Occipital lobe (tissue), 3 donors: ENCODE measurements at places on chromosomes 4 and X. TPM values are rescaled to one million over a fixed set of nuclear protein-coding genes. Genes with fewer than 3 reads are reported as not detected.

The GLOD5 gene
- total RNA-seq = not detected

The TLR8 gene
- total RNA-seq = 0.47 TPM

The PNCK gene
- total RNA-seq = 27.5 TPM

The HGFAC gene
- 1.2 TPM for total RNA-seq

The RPS6KA6 gene
- 26.8 TPM for total RNA-seq

The DDIT4L gene
- 0.16 TPM for total RNA-seq

The GAGE2A gene
- not detected for total RNA-seq

The PPP2R2C gene
- 44.1 TPM for total RNA-seq

The VMA21 gene
- total RNA-seq = 162 TPM

The ELOVL6 gene
- total RNA-seq = 39.0 TPM

The GPRIN3 gene
- 31.2 TPM for total RNA-seq

The KLHL13 gene
- 51.2 TPM for total RNA-seq

The FRMD7 gene
- not detected for total RNA-seq

The ZNF732 gene
- 1.4 TPM for total RNA-seq

The CYSLTR1 gene
- total RNA-seq = 1.2 TPM

The REELD1 gene
- not detected for total RNA-seq

The TBC1D8B gene
- total RNA-seq = 0.78 TPM

The AIMP1 gene
- 25.3 TPM for total RNA-seq

The DOK7 gene
- total RNA-seq = not detected

The MND1 gene
- 5.1 TPM for total RNA-seq

The RPL34 gene
- total RNA-seq = 1,436 TPM

The HTT-AS gene
- total RNA-seq = not detected

The EREG gene
- total RNA-seq = under 0.01 TPM
